ENCODE measurements at places on chromosomes 11 and 22. TPM values are rescaled to one million over a fixed set of nuclear protein-coding genes. Genes with fewer than 3 reads are reported as not detected.

DNA sequence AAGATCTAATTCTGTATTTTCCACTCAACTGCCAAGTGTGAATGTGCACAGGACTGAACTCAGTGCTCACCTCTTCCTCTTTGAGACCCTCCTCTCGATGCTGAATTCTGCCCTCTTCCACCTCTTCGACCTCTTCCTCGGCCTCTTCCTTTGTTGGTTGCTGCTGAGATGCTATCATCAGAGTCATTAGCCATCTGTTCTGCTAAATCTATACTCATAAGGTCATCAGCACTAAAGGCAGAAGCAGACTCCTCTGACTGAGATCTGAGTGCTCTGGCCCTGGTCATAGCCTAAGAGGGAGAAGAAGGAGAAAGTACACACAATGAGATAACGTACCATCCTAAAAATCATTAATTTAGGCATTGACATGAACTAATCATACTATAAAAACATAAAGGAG lies 45.9 kb upstream of the GPR83 start:
- H3K4me3 ChIP-seq: no peak overlapping the region
- H3K27me3 ChIP-seq: no peaks in the 10 kb centered on the region
- H3K27ac ChIP-seq: no peak overlapping the region
- peaks cover 2% of the 10 kb centered on the region for H3K4me1 ChIP-seq
- no peak for DNase-seq

DNA sequence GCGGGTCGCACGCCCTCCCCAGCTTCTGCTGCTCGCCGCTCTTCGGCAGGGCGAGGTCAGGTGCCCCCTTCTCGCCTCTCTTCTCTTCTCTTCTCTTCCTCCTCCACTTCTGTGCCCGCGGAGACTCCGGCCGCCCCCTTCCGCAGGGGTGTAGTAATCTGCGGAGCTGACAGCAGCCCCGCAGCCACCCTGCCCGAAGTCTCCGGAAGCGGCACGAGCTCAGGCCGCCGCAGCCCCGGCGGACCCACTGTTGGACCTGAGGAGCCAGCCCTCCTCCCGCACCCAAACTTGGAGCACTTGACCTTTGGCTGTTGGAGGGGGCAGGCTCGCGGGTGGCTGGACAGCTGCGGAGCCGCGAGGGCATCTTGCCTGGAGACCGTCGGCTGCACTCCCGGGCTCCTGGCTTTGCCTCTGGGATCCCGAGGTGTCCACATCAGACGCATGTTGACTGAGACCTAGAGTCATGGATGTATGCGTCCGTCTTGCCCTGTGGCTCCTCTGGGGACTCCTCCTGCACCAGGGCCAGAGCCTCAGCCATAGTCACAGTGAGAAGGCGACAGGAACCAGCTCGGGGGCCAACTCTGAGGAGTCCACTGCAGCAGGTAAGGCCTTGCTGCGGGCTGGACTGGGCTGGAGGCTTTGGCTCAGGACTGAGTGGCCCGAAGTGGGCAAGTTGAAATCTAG lies 486 bp downstream of the STIM1 start:
- H3K4me3 ChIP-seq: peak overlapping the region; percentile 83
- peaks cover 18% of the 10 kb centered on the region for H3K4me1 ChIP-seq
- H3K36me3 ChIP-seq: no peaks in the 10 kb centered on the region
- no peak for DNase-seq

- peaks cover 3% of the 10 kb centered on the region for H3K27me3 ChIP-seq
- no peak overlapping the region for H3K4me3 ChIP-seq
- no peaks in the 10 kb centered on the region for H3K36me3 ChIP-seq
- H3K27ac ChIP-seq: no peak overlapping the region
These were observed 14.2 kb downstream of the SHISAL1 start for GRCh38 chr22:44298406-44299091.

The SYTL2 gene
- 59.4 TPM for total RNA-seq

DNA sequence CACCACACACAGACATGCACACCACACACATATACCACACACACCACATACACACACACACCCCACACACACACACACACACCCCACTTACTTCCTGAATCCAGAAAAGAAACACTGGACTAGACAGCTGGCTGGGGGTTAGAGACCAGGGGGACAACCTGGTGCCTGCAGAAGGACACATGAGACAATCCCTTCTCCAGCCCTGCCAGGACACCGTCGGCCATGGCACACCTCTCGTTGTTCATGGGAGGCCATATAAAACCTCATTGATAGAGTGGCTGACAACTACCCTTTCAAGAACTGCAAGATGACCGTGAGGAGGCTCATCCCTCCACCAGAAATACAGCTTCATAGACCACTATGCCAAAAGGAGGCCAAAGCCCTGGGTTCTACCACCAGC lies 54.3 kb downstream of the IGSF9B start:
- no peaks in the 10 kb centered on the region for H3K36me3 ChIP-seq
- no peak for DNase-seq
- H3K4me1 ChIP-seq: no peaks in the 10 kb centered on the region
- H3K27me3 ChIP-seq: no peaks in the 10 kb centered on the region
- H3K27ac ChIP-seq: no peak overlapping the region

DNA sequence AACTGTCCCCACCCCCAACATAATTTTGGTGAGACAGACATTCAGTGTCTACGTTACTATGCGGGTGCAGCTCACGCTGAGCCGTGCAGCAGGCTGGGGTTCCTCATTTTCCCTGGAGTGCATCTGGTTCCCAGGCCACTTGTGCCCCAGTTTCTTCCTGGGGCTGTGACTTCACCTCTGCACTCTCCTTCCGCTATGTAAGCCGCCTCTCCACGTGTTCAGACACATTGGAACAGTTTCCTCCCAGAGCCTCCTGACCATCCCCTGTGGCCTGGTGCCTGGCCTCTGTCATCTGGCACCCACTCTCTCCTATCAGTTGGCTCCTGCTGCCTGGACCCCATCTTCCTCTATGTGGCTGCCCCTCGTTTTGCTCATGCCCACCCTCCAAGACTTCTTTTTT lies 46.2 kb upstream of the A4GALT start:
- DNase-seq: no peak
- H3K4me3 ChIP-seq: no peak overlapping the region
- H3K36me3 ChIP-seq: no peaks in the 10 kb centered on the region
- H3K27ac ChIP-seq: no peak overlapping the region

DNA sequence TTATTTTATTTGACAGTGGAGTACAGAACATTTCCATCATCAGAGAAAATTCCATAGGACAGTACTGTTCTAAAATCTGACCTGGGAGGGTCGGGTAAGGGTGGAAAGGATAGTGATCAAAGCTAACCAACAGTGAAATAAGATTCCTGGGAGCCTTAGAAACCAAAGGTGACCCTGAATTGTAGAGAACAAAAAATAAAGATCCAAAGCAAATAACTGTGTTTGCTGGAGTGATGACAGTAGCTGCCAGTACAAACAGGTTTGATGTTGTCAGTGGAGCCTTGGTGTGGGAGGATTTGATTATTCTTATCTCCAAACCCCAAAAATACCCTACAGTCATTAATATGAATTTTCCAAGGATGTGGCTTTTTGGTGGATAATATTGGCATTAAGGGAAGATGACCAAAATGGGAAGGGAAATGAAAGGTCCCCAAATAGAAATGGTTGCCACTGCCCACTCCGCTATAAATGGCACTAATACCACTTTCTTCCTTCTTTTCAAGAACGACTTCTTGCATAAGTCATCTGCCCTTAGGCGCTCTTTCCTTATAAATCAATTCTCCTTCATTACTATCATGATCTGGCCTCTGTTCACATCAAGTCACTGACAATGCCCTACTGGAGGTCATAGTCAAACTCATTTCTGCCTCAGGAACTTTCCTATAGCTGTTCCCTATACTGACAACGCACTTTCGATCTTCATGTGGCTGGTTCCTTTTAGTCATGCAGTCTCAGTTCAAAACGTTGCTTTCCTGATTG lies 44.4 kb downstream of the EHF start:
- H3K27ac ChIP-seq: no peak overlapping the region
- H3K4me3 ChIP-seq: no peak overlapping the region
- H3K4me1 ChIP-seq: no peaks in the 10 kb centered on the region
- no peaks in the 10 kb centered on the region for H3K27me3 ChIP-seq

GRCh38 chr22:25566186-25566897 lies 1.9 kb downstream of the GRK3 start:
- H3K4me1 ChIP-seq: no peaks in the 10 kb centered on the region
- no peak overlapping the region for H3K4me3 ChIP-seq
- DNase-seq: no peak
- peaks cover 22% of the 10 kb centered on the region for H3K27me3 ChIP-seq
- no peaks in the 10 kb centered on the region for H3K36me3 ChIP-seq

GRCh38 chr22:42842658-42843370 lies 14.3 kb downstream of the ARFGAP3 start:
- H3K27ac ChIP-seq: peak overlapping the region; percentile 6
- peaks cover 11% of the 10 kb centered on the region for H3K4me1 ChIP-seq
- H3K36me3 ChIP-seq: peaks cover 36% of the 10 kb centered on the region

- H3K4me1 ChIP-seq: peaks cover 25% of the 10 kb centered on the region
- peak; percentile 76 for DNase-seq
- no peaks in the 10 kb centered on the region for H3K27me3 ChIP-seq
- H3K27ac ChIP-seq: peak within 1 kb of the TSS; percentile 96
- H3K4me3 ChIP-seq: peak within 1 kb of the TSS; percentile 63
These were observed at the start of gene ARHGEF17 for GRCh38 chr11:73308003-73308960. Gene ARHGEF17 (plus strand): TSS chr11:73308276. CDS start chr11:73308639, 363 bp downstream.

GRCh38 chr22:42905217-42905616 lies 48.1 kb upstream of the ARFGAP3 start:
- H3K4me3 ChIP-seq: no peak overlapping the region
- H3K36me3 ChIP-seq: peaks cover 17% of the 10 kb centered on the region
- H3K27ac ChIP-seq: no peak overlapping the region
- H3K27me3 ChIP-seq: no peaks in the 10 kb centered on the region
- peaks cover 18% of the 10 kb centered on the region for H3K4me1 ChIP-seq
- DNase-seq: no peak

The MIAT gene
- 0.54 TPM for total RNA-seq
